Femur (tissue), 1 donor: ENCODE measurements at places on chromosomes 11 and 22.

DNA sequence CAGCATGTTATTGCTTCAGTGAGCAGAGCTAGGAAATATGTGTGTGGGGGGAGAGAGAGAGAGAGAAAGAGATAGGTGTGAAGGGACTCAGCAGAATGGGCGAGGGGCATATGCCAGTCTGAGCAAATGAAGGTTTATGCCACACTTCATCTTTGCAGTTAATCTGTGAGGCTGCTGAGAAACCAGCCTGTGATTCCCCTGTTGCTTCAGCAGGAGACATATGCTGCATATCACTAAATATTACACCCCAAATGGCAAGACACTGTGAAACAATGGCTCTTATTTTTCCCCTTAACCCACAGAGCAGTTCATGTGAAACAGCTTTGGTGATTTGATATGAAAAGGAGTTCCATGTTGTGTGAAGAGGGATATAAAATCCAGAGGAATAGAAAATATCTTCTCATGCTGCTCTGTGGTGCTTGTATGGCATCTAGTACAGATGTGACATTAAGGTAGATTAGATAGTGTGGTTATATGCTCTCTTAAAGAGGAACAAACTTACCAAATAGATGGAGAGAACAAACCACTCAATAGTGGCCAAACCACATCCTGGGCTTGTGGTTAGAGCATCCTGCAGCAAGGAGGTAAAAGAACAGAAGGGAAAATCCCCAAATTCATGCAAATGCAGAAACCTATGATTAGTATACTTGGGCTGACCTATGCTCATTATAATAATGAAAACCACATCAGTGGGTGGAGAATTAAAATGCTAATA is 864.2 kb downstream of the FAM181B start:
- peak; percentile 44 for DNase-seq

- peak; percentile 42 for DNase-seq
Measured at GRCh38 chr11:65378208-65378927, 4.1 kb downstream of the SLC25A45 start.

DNA sequence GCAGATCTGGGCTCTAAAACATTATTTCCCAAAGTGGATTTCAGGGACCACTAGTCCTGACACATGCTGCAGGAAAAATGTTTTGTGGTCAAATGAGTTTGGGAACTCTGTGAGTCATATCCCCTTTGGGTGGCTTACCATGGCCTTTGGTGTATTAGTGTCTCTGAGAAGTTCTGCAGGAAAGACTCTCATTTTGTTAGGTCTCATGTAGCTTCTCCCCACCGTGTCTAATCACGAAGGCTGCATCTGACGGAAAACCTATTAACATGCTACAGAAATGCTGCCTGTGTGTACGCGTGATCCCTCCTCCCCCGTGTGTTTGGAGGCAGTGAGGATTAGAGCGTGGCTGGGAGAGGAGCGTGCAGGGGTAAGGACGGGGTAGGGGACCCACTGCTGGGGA is 191.7 kb downstream of the ST3GAL4 start:
- DNase-seq: no peak

DNA sequence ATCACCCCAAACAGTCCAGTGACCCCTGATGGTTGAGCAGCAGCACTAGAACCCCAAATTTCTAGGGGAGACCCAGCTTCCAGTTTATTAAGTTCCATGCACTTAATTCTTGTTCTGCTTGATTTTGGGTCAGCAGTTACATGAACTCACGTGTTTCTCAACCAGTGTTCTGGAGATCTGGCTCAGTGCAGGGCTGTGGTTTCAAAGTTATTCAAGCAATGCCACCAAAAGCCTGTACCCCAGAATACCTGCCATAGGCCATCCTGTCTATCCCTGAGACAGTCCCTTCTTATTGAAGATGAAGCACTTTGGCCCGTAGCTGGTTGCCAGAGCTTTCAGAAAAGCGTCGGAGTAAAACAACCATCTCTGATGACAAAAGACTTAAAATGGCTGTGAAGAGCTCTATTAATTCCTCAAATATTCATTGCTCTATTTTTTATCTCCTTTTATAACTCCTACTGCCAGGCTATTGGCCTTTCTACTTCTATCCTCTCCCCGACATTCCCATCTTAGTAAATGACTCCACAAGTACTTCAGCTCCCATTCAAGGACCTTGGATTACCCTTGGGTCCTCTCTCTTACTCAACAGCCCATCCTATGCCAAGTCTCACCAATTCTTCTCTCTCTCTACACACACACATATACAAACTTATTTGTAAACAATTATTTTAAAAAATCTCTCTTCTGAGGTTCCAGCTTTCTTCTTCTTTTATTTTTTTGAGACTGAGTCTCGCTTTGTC is 18.0 kb upstream of the VPREB1 start:
- DNase-seq: no peak

GRCh38 chr11:46855167-46855566 is 9.1 kb upstream of the CKAP5 start:
- no peak for DNase-seq

GRCh38 chr11:84212468-84213390 is 926.6 kb upstream of the CCDC90B start:
- no peak for DNase-seq

DNA sequence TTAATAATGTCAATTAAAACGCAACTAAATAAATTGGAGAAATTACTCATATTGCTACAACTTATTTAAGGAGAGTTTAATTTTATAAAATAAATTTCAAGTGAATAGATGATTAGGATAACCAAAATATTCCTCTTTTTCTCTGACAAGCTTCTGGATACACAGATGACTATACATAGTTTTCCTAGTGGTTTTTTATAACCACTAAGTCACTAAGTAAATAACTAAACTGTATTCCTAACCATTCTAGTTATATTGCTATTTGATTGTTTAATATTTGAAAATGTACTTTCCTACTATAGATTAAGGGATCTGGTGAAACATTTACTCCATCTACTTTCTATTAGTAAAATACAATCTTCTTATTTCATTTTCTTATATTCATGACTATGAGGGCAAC is 4.7 kb upstream of the ANGPTL5 start:
- no peak for DNase-seq

- DNase-seq: peak; percentile 57
Measured at GRCh38 chr22:37345863-37346504, 63.7 kb downstream of the CYTH4 start.

GRCh38 chr11:82869657-82870056 is 30.6 kb downstream of the PRCP start:
- DNase-seq: no peak

DNA sequence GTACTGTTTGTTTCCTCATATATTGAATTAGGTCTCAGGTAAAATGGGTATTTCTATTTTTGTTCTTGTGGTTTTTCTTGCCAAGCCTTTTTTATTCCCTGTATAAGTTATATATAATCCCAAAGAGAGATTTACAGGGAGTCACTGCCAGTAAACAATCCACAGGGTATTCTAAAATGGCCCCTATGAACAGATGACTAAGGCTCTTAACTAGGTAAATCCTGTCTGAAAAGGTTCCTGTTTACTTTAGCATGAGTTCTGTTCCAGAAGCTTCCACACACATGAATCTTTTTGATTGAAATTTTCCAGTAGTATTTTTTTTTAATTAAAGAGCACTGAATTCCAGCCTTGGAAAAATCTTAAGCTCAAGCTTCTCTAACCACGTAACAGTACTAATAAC is 552.8 kb upstream of the CCDC179 start:
- no peak for DNase-seq

GRCh38 chr11:18527512-18527911 is 770 bp upstream of the TSG101 start:
- no peak for DNase-seq

DNA sequence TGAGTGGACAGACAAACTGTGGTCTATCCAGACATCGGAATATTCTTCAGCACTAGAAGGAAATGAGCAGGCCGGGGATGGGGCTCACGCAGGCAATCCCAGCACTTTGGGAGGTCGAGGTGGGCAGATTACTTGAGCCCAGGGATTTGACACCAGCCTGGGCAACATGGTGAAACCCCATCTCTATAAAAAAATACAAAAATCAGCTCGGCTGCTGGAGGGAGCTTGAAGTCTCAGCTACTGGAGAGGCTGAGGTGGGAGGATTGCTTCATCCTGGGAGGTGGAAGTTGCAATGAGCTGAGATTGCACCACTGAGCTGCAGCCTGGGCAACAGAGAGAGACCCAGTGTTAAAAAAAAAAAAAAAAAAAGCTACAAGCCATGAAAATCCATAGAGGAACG is 8.0 kb upstream of the CTSD start:
- peak; percentile 41 for DNase-seq

DNA sequence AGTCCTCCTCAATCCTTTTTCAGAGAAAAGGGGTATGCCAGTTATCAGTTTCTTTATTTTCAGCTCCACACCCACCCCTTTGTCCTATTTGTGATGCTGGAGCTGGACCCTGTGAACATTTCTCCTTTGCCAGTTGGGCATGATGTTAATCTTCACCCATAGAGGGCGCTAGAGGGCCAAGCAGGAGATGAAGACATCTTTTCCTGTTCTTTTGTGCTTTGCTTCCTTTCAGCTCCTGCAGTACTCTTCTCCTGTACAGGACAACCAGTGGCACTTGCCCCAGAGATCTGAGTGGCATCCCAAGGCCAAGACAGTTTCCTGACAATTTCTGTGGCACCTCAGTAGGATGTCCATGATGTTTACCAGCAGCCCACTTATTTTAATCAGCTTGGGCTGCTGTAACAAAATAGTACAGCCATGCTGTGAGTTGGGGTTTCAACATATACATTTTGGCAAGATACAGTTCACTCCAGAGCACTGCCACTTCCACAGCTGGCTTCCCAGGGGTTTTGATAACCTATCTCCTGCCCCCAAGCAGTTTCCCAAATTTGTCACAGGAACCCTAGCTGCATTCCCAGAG is 4.6 kb downstream of the SAA2 start:
- peak; percentile 31 for DNase-seq

- no peak for DNase-seq
Measured at GRCh38 chr11:129593098-129593497, 217.4 kb downstream of the BARX2 start.

GRCh38 chr11:29129844-29130243 is 887.0 kb downstream of the KCNA4 start:
- no peak for DNase-seq

- DNase-seq: no peak
Measured at GRCh38 chr11:35014346-35014745, 97.9 kb downstream of the PDHX start.

DNA sequence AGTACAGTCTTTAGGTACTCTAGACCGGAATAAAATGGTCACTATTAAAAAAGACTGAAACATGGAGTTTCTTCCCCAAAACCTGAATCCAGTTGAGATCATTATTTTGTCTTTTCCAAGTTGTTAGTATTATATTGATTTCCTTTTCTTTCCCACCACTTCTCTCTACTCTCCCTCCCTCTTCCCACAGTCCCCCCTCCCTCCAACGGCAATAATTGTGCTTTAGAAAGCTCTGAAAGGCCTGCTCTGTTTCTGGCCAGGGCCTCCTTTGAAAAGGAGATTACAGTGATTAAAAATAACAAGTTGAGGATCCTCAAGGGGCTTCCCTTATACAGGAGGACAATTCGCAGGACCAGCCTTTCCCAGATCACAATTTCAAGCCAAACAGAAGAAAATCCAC is 3.5 kb downstream of the SPON1 start:
- no peak for DNase-seq

GRCh38 chr11:34001557-34002064 is 49.9 kb upstream of the CAPRIN1 start:
- no peak for DNase-seq

DNA sequence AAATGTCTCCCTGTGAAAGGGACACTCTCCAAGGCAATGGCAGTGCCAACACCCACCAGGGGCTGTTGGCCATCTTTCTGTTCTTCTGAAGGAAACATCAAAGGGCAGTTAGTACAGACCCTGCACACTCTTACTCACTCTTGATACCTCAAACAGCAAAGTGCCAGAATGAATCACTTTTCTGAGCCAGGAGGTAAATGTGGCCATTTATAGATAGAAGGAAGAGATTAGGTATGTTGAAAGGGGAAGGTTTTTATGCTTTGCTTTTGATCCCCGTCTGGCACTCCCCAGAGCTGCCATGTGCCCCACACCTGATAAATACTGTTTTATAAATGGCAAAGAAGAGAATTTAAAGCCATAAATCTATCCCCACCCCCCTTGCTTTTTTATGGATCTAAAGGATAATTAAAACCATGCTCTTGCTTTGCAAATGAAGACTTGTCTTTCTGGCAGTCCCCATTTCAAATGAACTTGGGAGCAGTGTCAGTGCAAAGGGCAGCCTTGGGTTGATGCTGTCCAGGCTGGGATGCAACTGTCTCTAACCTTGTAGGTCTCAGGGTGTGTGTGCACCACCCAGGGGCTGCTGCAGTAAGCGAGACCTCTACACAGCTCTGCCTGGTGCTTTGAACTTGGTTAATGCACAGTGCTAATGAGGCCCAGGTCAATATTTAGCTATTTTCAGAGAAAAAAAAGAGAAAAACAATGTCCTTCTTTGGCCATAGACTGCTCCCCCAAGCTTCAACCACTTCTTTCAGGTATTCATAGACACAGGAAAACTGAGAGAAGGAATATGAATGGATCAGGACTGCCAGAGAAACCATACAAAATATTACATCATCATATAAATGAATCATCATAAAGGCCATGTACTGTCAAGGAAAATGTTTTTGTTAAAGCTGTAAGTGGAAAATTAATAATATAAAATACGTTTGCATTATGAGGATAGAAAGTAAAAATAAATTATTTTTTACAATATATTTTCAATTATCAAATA is 207.5 kb downstream of the ETS1 start:
- DNase-seq: no peak

- no peak for DNase-seq
Measured at GRCh38 chr11:47123094-47123493, 53.6 kb downstream of the ARFGAP2 start.

GRCh38 chr11:103215812-103216211 is 106.6 kb downstream of the DYNC2H1 start:
- DNase-seq: no peak

DNA sequence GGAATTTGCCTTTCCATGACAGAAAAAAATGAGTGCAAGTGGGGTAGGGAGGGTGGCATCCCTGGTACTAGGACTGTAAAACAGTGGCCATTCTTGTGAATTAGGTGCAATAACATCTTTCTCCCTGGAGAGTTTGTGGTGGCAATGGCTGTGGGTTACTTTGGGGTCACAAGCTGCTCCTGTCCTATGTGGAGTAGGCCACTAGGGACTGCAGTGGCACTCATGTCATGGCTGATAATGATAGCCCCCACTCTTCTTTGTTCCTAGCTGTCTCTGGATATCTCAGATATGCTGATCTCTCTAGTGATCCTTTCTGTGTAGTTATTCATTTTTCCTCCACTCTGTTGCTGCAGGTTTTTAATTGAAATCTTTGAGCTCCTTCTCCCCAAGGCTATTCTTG is 270.5 kb upstream of the CHORDC1 start:
- DNase-seq: no peak
